LHCN-M2 (cell line): ENCODE measurements at places on chromosomes 1 and 21.

- DNase-seq: peak; percentile 14
Observed at GRCh38 chr1:234212764-234213657, 160.2 kb upstream of the COA6 start.

DNA sequence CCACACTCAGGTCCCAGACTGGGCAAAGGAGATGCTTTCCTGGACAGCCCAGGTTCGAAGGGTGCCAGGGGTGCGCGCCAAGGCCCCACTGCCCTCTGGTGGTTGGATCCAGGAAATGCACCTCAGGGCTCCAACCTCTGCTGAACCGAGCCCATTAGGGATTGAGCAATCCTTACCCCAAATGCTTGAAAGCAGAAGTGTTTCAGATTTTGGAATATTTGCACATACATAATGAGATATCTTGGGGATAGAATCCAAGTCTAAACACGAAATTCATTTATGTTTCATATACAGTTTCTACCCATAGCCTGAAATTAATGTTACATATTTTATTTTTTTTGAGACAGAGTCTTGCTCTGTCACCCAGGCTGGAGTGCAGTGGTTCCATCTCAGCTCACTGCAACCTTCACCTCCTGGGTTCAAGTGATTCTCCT, 57.4 kb downstream of the SLC9A1 start:
- peak; percentile 69 for DNase-seq

DNA sequence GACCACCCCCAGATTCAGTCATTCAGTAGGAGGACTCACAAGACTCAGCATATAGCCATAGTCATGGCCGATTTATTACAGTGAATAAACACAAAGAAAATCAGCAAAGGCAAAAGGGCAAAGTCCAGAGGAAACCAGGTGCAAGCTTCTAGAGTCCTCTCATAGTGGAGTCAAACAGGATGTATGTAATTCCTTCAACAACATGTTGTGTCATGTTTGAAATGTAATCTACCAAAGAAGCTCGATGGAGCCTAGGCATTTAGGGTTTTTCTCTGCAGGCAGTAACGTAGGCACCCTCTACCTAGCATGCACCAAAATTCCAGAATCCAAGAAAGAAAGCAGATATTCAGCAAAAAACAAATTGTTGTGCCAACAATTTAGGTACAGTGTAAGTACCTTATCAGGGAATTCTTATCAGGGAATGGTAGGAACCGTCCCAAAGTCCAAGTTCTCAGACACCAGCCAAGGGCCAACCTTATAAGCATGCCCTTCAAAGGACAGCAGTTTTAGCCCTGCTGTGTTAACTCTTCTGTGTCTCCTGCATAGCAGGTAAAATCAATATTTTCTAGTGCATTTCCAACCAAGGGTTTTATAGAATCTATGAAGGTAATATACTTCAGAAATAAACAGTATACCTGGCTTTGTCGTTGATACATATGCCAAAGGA, 16.1 kb upstream of the SLAMF6 start:
- DNase-seq: no peak

GRCh38 chr1:193402037-193402436, 215.6 kb upstream of the B3GALT2 start:
- no peak for DNase-seq
